ENCODE measurements at places on chromosomes 5 and 9.
A peak's percentile ranks its signal among the peaks of the same experiment; 100 is the strongest.

- DNase-seq: no peak
These were observed 84.9 kb downstream of the BAAT start for GRCh38 chr9:101299901-101300300.

DNA sequence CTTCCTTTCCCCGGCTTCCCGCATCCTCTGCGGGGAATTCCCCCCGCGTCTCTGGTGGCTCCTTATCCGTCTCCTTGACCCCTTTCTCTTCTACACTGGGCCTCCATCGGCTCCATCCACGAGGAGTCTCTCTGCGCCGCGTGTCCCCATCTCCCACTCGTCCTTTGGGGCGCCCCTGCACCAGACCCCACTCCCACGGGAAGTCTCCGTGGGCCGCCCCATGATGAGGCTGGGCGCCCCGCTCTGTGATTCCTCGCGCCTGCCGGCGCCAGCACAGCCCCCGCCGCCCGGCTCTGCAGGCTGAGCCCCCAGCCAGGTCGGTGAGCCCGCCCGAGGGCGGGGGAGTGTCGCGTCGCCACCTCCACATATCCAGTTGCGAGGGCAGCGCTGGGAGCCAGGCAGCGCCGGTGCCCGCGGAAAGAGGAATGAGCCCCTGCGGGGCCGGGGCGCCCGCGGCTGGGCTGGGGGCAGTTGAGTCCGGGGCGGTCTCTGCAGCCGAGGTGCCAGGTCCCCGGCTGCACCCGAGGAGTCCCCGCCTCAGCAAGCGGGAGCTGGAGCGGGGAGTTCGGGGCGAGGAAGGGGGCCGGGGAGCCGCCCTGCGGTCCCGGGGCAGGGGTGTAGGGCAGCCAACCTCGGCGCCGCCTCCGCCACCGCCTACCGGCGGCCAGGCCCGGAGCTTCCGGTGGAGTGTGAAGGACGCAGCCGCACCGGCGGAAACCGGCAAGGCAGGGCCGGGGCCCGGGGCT is 2.1 kb upstream of the TRAF1 start:
- no peak for DNase-seq

DNA sequence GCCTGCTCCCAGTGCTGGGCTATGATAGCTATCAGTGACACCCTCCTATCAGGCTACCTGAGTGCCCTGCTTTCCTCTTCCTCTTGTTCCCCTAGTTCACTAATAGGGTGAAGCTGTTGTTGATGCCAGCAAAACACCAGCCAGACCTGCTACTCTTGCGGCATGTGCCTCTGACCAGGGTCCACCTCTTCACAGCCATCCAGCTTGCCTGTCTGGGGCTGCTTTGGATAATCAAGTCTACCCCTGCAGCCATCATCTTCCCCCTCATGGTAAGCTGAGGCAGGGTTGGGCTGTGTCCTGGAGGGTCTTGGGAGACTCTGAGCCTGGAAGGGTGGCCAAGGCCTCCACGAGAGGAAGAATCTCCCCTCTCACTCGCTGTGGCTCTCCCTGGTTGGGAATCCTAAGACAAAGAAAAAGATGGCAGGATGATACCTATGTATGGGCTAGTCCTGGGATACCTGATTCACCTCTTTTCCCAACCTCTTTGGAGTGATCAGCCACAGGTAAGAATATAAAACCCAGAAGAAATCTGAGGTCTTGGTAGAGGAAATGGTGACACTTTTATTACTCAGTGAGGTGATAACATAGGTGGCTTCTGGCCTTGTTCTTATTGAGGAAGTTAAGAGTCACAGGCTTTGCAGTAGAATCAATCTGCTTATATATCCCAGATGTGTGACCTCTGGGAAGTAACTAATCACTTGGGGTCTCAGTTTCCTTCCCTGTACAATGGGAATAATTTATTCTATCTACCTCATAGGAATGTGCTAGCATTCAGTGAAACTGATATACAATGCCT is 11.6 kb downstream of the SLC4A9 start:
- no peak for DNase-seq

DNA sequence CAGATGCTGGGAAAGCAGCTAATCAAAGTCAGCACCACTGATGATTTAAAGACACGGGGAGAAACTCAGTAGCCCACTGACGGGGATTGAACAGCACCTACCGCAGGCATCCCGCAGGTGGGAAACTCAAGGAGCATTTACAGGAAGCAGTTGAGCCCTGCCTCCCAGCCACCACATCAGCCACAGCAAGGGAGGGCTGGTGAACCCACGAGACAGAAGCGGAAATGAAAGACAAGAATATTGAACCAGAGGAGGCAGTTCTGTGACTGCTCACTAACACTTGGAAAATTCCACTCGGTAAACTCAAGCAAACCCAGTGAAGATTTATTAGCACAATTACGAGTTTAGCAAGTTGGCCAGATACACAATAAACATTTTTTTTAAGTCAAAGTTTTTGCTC is 10.6 kb upstream of the FAM163B start:
- peak; percentile 29 for DNase-seq

DNA sequence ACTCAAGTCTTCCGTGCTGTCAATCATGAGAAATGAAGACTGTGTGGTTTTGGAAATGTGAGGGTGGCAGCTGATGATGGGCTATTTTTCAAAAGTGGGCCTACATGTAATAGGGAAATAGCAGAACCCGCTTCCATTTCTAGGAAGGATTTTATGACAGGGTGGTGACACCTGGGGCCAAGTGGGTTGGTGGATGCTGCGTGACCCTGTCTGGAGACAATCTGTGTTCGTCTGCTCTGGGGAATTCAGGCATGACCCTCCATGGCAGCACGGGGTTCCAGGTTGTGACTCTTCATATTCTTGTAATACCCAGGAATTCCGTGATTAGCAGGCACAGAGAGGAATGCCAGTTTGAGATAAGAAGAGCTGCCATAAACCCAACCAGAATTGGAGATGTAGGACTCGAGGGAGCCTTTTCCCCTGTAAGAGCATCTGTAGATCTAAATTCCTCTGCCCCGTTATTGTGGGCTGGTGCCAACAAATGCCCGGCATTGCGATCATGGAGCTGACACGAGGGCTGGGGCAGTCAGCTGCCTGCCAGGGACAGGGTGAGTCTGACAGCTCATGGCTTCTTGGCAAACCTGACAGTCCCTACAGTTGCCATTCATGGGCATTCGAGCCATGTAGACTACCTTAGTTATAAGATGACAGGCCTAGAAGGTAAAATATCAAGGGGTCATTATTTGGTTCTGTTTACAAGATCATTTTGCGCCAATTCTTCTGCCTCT is 279.7 kb downstream of the GADD45G start:
- no peak for DNase-seq

GRCh38 chr9:75359638-75360037 is 271.3 kb downstream of the OSTF1 start:
- no peak for DNase-seq

DNA sequence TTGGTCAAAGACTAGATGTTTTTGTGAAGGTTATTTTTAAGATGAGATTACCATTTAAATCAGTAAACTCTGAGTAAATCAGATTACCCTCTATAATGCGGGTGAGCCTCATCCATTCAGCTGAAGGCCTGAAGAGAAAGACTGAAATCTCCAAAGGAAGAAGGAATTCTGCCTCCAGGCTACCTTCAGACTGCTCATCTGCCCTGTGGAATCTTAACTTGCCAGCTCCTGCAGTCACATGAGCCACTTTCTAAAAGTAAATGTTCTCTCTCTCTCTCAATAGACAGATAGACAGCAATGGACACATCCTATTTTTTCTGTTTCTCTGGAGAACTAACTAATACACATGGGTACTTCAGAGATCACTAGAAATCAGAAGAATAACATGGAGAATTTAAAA is 182.8 kb downstream of the CFAP90 start:
- DNase-seq: no peak

GRCh38 chr9:116466271-116467235 is 220.6 kb upstream of the TRIM32 start:
- DNase-seq: no peak

- no peak for DNase-seq
These were observed 90.1 kb downstream of the LMX1B start for GRCh38 chr9:126703866-126704156.

GRCh38 chr5:107364443-107365319 is 306.1 kb downstream of the EFNA5 start:
- DNase-seq: no peak

GRCh38 chr9:942805-943580 is 33.5 kb upstream of the DMRT3 start:
- DNase-seq: peak; percentile 7

- no peak for DNase-seq
These were observed 244.8 kb downstream of the MPDZ start for GRCh38 chr9:13034694-13035002.

DNA sequence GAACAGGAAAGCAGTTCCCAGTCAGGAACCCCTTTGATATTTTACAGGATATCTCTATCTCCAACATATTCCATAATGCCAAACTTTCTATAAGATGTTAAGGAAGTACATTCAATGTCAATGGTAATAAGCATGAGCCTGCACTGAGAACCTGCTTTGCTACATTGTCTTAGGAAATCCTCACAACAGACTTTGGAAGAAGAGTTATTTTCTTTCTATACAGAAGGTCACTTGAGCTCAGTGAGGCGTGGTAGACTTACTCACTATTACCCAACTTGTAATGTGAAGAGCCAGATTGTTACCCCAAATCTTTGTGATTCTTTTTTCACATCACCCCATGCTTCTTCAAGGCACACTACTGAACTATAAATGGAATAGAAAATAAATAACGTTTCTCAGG is 435.9 kb downstream of the DNAH5 start:
- no peak for DNase-seq

GRCh38 chr5:138515556-138516245 is 27.3 kb downstream of the ETF1 start:
- DNase-seq: no peak

DNA sequence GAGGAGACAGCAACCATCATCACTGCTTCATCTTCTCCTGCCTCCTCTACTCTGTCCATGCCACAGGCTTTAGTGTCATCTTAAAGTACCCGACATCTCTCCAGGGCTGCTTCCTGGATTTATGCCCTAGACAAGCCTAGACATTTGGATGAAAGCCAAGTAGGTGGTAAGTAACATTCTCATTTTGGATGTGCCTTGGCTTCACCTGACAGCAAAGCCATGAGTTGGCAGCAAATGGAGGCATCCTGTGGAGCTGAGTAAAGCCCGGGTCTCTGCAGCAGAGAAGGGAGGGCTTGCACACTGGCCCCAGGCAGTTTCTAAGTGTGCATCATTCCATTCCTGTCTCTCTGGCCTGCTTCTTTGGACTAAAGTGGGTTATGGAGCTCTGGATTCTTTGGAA is 299.1 kb downstream of the DMAC1 start:
- DNase-seq: no peak

GRCh38 chr9:71098801-71099200 is 22.6 kb downstream of the TRPM3 start:
- DNase-seq: no peak

- DNase-seq: no peak
These were observed 376.6 kb downstream of the EFNA5 start for GRCh38 chr5:107294211-107294550.

GRCh38 chr9:133887540-133888047 is 104.5 kb downstream of the VAV2 start:
- DNase-seq: no peak

DNA sequence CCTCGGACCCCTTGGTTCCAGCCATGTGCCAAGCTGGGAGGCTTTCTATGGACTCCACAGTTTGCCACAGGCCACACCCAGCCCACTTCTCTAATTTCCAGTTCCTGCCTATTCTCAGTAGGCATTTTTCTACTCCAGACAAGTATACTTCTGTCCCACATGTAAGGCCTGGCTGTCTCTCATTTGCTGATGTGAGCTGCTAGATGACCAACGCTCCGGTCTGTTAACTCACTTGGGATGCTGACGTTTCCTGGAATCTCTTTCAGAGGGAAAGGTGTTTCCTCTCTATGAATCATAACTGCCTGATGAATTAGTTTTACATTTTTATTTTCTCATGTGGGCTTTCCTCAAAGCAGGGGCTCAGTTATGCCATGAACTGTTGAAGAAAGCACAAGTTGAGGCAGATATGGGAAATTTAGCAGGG is 36.3 kb downstream of the ERGIC1 start:
- DNase-seq: peak; percentile 62

DNA sequence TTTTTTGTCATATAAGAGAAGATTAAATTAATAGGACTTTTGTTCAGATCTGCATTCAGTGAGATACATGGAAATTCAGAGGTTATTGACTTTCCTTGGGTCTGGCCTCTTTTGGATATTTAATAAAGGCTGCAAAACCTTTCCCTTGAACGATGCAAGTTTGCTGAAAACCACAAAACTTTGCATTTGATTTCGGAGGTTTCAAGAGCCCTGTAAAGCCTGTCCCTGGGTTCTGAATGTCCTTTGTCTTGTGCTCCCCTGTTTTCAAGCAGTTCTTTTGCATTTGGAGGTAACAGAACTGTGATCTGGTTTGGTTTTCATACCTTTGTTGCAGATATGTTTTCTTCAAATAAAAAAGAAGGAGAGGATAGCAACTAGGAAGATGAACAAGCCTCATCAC is 188.1 kb upstream of the DMRT1 start:
- no peak for DNase-seq

DNA sequence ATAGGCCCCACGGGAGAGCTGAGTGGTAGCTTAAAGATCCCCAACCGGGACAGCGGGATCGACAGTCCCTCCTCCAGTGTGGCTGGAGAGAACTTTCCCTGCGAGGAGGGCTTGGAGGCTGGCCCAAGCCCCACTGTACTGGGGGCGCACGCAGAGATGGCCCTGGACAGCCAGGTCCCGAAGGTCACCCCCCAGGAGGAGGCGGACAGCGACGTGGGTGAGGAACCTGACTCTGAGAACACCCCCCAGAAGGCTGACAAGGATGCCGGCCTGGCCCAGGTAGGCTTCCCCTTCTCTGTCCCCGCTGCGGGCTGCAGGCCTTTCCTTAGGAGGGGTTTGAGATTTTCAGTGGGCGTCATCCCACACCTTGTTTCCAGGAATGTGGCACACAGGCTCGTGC is 29.1 kb downstream of the FGD3 start:
- DNase-seq: no peak

GRCh38 chr5:149541893-149542292 is 9.3 kb downstream of the CSNK1A1 start:
- no peak for DNase-seq

DNA sequence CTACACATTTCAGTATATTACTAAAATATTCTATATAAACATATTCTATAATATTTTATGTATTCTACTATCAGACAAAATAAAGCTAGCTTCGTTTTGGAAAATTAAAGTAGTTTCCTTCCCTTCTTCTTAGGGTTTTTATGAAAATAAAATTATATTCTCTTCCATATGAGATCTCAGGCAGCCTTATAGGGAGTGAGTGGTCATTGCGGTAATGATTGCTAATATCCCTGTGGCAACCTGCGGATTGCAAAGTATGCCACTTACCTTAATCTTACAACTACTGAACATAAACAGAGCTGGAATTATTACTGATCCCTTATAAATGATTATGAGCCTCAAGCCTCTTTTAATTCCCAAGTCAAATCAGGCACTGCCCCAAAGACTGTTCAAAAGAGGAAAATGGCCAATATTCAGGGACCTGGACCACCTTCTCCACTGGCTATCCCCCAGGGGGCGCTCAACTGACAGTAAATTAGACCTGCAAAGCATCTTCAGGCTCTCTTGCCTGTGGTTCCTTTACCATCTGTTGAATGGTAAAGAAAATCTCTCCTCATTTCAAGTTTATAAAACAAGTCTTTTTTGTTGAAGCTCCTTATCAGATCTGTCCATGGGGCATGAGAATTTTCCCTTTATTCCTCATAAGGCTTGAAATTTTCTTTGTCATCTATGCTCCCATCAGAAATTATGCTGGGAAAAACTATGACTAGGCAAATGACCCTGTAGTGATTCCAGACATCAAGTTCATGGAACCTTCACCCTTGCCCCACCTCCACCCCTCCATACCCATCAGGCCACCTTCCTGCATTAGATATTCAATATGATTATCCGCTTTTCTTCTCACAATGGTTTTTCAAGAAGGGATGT is 163.9 kb downstream of the CEMIP2 start:
- peak; percentile 43 for DNase-seq

- DNase-seq: no peak
These were observed 5.8 kb downstream of the GM2A start for GRCh38 chr5:151258816-151259215.

Data from urothelium cell line (cell line).